Neural crest cell (in vitro differentiated cells): ENCODE measurements at places on chromosomes 2 and 18.

DNA sequence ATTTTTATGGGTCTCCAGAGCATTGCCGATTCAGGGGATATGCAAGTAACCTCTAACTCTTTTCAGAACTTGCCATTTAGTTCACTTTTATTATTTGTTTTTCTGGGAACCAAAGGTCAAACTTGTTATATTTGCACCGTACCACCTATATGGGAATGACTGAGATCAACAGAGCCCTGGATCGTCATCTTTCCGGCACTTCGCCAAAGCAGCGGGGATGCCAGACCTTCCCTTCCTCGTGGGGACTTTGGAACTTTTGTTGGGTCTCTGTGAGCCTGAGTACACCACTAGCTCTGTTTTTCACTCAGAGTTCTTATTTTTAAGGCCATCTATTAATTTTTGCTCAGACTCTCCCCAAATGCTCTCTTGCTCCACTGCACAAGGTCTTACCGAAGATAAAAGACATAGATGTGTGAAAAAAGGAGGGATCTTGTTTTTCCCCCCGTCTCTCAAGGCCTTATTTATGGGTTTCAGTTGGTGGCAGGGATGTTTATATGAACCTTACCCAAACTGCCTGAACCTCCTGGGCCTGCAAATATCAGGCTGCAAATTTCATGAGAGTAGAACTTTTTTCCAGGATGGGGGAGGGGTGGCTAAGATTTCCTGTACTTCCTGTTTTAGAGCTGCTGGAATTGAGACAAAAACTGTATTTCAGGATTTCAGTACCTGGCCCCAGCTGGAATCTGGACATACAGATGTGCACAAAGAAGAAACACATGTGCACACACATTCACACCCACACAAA, 350.3 kb downstream of the HRH4 start:
- no peak for DNase-seq

- no peak for DNase-seq
These were observed 186.4 kb upstream of the SLC39A10 start for GRCh38 chr2:195470622-195471021.

DNA sequence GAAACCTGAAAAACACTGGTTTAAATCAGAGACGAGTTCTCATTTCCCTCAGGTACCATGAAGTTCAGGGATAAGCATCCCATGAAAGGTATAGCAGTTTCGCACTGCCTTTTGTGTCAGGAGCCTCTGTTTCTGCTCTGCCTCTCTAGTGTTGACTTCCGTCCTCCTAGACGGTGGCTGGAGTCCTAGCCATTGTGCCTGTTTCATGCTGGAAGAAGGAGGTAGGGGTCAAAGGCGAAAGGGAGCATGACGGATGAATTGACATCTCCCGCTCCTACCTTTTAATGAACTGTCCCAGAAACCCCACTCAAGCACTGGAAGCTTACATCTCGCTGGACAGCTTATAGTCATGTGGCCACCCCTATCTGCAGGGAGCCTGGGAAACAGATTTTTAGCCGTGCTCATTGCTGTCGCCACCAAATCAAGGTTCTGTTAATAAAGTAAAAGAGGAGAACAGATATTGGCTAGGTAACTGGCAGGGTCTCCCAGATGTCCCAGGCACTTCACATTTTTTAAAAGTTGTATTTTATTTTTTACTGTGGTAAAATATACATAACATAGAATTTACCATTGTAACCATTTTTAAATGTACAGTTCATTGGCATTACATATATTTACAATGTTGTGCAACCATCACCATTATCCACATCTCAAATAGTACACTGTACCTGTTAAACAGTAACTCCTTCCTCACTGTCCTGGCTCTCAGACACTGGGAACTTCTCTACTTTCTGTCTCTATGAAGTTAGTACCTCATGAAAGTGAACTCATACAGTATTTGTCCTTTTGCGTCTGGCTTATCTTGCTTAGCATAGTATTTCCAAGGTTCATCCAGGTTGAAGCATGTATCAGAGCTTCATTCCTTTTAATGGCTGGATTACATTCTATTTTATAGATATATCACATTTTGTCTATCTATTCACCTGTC, 55.0 kb upstream of the CTLA4 start:
- no peak for DNase-seq

DNA sequence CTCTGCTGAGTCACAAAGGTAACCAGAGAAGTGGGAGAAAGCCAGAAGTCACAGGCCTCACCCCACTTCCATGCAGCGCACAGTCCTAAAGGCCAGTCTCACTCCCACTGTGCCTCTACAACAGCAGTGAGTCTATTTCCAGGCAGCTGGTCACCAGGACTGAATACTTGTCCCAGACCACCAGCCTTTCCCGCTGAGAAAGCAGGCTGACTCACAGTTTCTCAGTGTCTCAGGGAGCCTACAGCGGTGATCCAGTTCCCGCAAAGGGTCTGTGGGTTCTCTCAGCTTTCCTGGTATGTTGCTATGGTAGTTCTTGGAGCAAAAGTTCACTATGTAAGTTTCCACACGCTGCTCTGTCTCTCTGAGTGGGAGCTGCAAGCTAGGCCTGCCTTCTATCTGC, 622.5 kb downstream of the RNF144A start:
- DNase-seq: no peak

DNA sequence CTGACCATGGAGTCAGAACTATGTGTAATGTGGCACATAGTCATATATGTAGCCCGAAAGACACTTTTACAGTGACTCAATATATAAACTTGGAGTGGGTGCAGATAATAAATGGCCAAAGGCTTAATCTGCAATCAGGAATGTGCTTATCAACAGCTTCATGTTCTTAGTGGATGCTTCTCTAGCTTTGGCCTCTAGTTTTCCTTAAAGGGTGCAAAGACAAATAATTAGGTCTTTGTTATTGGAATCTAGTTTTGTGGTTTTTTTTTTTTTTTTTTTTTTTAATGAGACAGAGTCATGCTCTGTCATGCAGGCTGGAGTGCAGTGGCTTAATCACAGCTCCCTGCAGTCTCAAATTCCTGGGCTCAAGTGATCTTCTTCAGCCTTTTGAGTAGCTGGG, 625.6 kb downstream of the EPHA4 start:
- DNase-seq: no peak
